ENCODE measurements at places on chromosomes 6 and 20. TPM values are rescaled to one million over a fixed set of nuclear protein-coding genes. Genes with fewer than 3 reads are reported as not detected.

GRCh38 chr6:31126396-31127175, 6.3 kb upstream of the CDSN start:
- DNase-seq, result no peak

- no peak for DNase-seq
Measured at GRCh38 chr20:58716476-58717277, 24.1 kb downstream of the NPEPL1 start.

DNA sequence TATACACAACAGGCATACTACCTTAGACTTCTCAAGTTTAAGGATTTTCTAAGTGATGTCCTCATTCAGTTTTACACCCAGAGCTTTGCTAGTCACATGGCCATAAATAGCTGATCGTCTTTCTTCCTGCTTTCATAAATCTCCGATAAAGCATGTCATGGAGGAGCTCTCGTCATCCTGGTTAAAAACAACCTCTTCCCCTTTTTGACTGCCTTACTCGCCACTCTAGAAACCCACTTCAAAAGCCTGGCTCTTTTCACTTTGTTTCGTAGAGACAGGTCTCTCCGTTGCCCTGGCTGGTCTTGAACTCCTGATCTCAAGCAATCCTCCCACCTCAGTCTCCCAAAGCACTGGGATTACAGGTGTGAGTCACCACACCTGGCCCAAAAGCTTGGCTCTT, 67.0 kb upstream of the SMIM29 start:
- DNase-seq, result no peak

DNA sequence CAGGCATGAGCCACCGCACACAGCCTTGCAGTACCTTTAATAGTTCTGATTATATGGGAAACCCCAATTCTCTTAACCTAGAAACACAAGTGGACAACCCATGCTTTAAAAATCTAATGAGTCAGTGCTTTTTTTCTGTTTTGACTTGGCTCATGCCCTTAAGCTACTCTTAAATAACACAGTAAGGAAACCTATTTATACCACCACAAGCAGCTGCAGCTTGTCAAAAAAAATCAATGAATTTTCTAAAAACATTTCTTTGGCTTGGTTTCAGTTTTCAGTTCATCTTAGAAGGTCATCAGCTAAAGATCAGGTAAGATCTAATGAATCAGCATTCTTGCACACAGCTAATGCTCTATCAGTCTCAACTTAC, 124.1 kb upstream of the DST start:
- DNase-seq, result no peak

DNA sequence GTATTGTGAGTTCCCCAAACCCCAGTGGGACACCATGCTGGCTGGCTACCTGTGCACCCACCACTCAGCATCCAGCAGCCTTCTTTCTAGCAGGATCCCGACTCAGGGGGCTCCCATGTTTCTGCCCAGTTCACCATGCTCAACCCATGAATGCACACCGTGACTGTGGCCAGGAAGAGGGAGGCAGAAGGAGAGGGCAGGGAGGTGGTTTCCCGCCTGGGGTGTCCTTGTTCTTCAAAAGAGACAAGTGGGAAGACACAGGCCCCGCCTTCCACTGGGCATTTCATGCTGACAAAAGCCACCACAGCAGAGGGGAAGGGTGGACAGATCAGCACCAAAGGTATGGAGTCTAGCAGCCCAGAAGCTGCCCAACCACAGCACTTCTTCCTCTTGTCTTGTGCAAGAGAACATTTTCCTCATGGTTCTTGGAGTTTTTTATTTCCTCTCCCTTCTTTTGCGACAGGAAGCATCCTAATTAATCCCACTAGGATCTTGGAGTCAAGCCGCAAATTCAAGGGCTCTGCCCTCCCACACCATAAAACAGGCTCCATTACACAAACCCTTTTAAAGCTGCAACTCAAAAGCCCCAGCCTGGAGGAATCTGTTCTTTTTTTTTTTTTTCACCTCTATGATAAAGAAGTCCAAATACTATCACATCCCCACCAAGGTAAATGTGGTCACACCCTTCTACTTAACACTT, 13.5 kb upstream of the ANKRD60 start:
- no peak for DNase-seq

DNA sequence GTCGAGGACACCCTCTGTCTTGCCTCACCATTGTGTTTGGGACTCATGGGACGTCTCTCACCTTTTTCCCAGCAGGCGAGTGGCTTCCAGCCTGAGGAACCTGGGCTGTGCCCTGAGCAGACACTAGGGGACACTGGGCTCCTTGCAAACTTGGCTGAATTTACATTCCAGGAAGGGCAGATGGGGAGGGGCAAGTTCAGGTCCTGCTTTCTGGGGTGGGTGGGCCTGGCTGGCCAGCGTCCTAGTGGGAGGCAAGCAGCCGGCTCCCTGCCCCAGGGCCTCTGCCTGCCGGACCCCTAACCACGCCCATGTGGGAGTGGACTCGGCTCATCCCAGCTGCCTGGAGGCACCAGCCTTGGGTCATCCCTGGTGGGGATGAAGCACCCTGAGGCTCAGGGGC, 48.2 kb upstream of the MLN start:
- DNase-seq, result no peak

GRCh38 chr6:116314878-116315277, 35.1 kb upstream of the TSPYL1 start:
- no peak for DNase-seq

DNA sequence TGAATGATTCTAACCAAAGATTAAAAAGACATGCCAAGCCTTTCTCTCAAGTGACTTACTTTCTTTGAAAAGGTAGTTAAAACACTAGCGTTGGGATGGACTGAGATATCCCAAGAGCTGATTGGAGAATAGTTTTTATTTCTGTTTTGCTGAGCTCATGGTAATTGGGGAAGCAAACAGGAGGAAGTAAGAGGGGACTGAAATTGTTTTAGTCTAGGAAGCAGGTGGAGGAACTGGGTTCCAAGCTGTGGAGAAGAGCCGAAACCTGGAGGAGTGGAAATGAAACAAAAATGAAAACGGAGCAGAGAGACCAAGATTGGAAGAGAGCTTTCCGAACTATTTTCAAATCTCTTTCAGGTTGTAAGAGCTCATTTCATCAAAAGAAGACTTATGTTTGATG, 59.9 kb upstream of the TENT5A start:
- no peak for DNase-seq

DNA sequence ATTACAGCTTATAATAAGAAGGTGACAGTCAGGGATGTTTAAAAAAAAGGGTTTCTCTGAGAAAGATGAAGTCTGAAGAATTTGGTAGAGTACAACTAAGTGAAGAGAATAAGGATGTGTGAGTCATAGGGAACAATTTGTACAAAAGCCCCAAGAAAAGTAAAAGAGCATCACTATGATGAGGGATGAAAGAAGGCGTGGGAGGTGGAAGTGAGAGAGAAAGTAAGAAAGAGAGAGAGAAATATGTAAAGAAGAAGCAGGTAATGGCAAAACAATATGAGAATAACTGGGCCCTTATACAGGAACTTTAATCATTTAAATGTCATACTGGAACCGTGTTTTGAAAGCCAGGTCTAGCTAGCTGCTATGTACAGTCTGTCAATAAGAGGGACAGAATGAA, 179.4 kb downstream of the ASCC3 start:
- no peak for DNase-seq

DNA sequence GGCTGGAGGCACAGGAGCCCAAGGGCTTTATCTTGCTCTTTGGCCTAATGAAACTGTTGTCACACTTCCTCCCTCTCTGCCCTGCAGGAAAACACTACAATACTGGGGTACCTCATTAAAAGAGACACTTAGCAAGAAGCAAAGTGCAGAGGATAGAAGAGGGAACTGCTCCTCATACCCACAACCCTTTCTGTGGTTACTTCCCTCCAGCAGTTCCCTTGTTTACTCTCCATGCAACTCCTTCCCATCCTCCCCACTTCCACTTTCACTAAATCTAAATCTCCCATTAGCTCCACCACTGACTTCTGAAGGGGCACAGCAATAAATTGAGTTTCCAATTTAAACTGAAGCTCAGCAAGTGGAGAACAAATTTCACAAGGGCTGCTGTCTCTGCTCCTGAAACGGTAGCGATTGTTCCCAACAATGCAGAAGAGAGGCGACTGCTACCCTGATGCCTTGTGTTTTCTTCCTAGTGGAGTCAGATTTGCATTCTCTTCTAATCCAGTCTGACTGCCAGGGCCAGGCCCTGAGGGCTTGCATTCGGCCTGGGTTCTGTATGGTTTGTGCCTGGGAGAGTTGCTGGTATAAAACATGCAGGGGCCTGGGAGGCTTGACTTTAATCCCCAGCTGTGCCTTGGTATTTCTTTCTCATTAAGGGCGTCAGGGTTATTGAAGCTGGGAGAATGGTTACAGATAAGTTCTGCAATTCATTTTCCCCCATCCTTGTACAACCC, 454.7 kb downstream of the TFAP2B start:
- no peak for DNase-seq

- no peak for DNase-seq
Measured at GRCh38 chr20:50286174-50286511, 95.5 kb downstream of the CEBPB start.

DNA sequence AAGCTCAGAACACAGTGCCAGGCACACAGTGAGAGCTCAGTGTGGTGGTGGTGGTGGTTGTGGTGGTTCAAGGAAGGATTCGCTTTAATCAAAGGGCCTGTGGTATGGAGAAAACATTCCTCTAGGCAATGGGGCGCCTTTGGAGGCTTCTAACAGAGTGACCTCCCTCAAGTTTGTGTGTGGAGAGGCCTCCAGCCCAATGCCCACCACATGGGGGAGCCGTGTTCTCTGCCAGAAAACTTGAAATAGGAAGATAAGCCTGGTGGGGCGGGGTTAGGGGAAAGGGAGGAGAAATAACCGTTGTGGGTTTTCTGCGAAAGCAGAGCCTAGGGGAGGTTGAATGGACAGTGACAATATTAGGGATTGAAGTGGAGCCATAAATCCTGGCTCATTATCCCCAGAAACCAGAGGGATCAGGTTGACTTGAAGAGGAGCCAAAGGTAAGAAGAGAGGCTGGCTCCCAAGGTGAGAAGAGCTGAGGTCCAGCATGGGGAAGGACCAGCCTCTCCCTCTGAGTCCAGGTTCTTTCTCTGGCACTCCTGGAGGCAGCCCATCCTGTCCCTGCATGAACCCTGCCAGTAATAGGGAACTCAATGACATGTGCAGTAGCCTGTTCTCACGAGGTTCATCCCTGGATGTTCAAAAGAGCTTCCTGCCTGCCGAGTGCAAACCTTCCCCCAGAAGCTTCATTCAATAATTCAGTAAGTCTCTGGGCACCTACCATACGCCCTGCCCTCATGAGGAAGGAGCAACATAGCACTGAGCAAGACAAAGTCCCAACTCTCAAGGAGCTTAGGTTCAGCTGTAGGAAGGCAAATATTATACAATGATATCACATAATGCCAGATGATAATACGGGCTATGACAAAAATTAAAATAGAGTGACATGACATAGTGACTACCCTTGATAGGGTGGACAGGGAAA, 51.4 kb downstream of the TGM2 start:
- no peak for DNase-seq

DNA sequence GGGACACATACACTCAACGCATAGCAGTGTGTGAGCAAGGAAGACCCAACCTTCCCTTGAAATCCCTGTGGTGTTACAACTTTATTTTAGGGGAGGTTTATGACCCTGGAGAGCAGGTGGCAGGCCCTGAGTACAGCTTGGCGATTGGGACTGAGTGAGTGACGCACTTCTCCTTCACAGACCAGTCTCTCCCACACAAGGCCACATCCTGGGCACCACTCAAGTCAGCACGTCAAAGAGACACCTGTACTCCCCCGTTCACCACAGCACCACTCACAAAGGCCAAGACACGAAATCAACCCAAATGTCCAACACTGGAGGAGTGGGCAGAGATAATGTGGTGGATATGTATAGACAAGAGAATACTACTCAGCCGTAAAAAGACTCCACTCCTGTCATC, 57.0 kb upstream of the FRMD1 start:
- no peak for DNase-seq

DNA sequence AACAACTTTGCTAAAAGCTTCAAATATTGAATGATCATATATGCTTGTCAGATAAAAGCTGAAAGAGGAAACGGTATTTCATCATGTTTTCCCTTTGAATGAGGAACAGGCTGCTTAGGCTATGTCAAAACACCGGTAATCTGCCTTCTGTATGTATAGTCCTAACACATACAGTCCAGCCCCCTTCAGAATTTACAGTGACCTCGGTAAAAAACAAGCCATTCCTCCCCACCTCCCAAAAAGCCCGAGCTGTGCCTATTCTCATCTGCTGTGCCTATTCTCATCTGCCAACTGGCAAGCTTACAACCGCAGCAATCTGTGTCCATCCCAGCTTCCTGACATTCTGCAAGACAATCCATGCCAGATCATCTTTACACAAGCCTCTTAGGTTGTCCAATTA, 26.8 kb upstream of the UBE2J1 start:
- no peak for DNase-seq

- no peak for DNase-seq
Measured at GRCh38 chr6:148590883-148591282, 155.9 kb upstream of the UST start.

- DNase-seq, result no peak
Measured at GRCh38 chr20:6265204-6265904, 142.5 kb upstream of the FERMT1 start.

DNA sequence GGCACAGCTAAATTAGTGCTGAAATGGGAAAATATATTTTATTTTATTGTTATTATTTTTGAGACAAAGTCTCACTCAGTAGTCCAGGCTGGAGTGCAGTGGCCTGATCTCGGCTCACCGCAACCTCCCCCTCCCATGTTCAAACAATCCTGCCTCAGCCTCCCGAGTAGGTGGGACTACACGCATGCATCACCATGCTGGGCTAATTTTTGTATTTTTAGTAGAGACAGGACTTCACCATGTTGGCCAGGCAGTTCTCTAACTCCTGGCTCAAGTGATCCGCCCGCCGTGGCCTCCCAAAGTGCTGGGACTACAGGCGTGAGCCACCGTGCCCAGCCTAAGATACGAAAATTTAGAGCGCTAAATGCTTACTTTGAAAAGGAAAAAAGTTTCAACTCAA, 4.8 kb downstream of the RAB23 start:
- DNase-seq, result no peak

Gene PI3
- total RNA-seq, result not detected

Gene PLN
- total RNA-seq, result 1,920 TPM

Gene ESR1
- total RNA-seq, result 1.1 TPM

Gene IMPG1
- not detected for total RNA-seq

Gene GPSM3
- 4.7 TPM for total RNA-seq

Gene KCNS1
- total RNA-seq, result not detected

Gene TFAP2C
- 0.19 TPM for total RNA-seq

Gene RIPOR2
- total RNA-seq, result 2.0 TPM

Gene FOXF2
- total RNA-seq, result 0.12 TPM

Gene CD24
- 0.64 TPM for total RNA-seq

Gene SAMD3
- total RNA-seq, result not detected

Gene TRIM31
- not detected for total RNA-seq

Gene CST7
- 1.6 TPM for total RNA-seq
